ENCODE measurements at places on chromosomes 16 and 17.

DNA sequence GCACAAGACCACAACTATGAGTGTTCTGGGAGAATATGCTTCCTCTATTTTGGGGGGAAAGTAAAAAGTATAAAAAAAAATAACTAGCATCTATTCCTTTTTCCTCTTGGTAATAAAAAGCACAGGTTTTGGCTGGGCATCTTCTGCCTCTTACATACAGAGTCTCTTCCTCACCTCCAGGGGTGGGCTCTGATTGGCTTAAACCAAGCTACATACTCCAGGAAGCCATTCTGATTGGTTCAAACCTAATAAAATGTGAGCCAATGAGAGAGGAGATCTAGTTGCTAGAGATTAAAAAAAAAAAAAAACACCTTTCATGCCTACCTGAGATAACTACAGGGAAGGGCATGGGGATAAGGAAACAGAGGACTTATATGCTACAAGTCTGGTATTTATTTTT lies 365.9 kb upstream of the ERCC4 start:
- DNase-seq, result no peak

GRCh38 chr16:86604436-86605193 lies 26.3 kb downstream of the FOXL1 start:
- DNase-seq, result no peak

GRCh38 chr16:11079652-11080187 lies 135.4 kb downstream of the CLEC16A start:
- DNase-seq, result no peak

- DNase-seq, result no peak
Measured at GRCh38 chr16:20040011-20040410, 33.7 kb downstream of the GPR139 start.

DNA sequence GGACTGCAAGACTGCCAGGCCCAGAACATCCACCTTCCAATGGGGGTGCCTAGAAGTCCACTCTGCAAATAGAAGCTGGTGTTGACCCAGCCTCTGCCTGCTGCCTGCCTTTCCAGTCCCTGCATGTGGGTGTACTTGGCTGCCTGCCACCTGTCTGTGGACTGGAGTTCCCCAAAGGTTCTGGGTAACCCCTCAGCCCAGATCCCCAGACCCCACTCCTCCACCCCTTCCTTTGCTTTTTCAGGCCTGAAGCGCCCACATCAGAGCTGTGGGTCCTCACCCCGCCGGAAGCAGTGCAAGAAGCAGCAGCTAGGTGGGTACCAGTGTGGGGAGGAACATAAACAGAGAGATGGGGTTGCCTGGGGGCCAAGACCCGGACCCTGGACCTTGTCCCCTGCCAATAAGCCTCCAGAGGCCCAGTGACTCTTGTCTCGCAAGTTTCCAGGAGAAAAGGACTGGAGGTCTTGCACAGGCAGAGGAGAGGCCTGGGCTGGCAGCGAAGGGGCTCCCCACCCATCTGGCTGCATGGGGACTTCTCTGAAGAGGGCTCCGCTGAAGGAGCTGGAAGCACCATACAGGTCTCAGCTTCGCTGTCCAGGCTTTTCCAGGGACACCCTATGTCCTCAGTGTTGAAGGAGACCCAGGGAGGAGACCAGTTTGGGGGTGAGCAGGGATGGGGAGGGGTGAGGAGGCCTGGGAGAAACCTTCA lies 34.3 kb downstream of the NLRC5 start:
- no peak for DNase-seq

GRCh38 chr16:73234496-73234895 lies 186.6 kb upstream of the ZFHX3 start:
- no peak for DNase-seq

DNA sequence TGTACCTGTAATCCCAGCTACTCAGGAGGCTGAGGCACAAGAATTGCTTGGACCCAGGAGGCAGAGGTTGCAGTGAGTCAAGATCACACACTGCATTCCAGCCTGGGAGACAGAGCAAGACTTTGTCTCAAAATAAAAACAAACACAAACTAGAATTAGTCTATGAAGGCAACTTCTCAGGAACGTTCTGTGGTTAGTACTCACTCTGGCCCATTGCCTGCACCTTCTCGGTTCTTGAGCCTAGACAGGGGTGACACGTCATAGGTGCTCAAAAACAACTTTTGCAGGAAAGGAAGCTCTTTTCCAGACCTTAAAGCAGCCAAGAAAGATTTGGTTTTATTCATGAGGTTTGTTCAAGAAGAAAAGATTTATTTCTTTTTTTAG lies 22.3 kb upstream of the CNOT1 start:
- no peak for DNase-seq

DNA sequence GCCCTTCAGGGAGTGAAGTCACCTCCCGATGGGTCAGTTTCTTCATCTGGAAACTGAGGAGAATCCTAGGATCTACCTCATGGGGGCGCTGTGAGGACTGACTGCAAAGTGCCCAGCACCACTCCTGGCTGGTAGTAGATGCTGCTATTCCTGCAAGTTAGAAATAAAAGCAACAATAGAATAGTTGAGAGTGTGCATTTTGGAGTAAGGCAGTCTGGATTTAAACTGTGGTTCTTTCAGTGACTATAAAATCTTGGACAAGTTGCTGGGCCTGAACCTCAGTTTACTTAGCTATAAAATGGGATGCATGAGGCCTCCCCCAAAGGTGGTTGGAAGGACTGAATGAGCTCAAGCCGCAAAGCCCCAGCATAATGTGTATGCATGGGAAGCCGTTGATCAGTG lies 70.6 kb downstream of the CYB5B start:
- DNase-seq, result no peak

DNA sequence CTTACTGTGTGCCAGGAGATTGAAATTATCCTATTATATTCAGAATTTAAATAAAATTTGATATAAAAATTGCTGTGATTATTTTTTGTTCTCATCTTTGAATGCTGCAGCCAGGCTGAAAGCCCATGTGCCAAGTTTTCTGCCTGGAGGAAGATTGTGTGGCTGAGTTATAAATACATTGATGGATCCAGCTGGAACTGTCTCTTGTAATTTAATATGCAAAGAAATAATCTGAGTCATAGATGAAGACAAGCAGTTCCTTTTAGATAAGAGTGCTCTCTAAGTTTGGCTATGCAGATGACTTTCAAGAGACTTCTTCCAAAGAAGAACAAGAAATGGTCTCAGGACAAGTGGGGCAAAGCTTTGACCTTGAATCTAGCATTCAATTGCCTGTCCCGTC lies 871.0 kb downstream of the CDH11 start:
- no peak for DNase-seq

GRCh38 chr17:82226146-82226808 lies 2.6 kb upstream of the SLC16A3 start:
- no peak for DNase-seq

DNA sequence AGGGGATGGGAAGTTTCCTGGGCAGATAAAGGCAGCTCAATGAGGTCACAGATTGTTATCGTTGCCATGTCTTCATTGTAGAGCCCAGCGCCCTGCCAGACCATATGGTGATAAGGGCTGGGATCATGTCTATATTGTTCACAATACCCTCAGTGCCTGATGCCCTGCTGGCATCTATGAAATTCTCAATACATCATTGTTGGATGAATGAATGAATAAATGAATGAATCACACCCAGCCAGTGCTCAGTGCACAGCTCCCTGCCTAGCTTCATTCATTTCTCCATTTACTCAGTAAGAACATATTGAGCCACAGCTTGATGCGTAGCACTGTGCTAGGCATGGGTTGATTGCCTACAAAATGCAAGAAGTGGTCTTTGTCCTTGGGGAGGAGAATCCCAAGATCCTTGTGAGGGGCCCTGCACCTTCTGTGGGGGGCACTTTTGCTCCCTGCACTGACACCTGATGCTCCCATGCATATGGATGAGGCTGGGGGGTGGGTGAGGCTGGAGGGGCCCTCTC lies 29.7 kb downstream of the MRC2 start:
- no peak for DNase-seq

DNA sequence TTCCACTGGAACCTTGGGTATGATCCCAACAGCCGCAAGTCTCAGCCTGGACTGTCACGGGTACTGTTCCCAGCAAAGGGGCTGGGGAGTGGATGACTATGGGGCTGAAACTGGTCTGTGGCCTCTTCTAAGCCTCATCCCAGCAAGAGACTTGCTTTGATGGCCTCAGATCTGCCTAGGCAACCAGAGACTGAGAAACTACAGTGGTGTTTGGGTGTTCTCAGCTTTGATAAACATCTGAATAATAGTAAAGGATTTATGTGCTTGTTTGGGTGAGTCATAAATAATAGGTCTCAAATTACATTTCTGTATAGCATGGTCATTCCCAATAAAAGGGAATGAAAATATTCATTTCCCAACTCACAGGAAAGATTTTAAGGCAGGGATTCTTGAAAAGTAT lies 30.2 kb upstream of the ULK2 start:
- DNase-seq, result no peak

GRCh38 chr16:62657116-62657515 lies 620.9 kb upstream of the CDH8 start:
- DNase-seq, result no peak

- DNase-seq, result peak; percentile 5
Measured at GRCh38 chr16:89026121-89026612, 49.2 kb upstream of the CBFA2T3 start.

DNA sequence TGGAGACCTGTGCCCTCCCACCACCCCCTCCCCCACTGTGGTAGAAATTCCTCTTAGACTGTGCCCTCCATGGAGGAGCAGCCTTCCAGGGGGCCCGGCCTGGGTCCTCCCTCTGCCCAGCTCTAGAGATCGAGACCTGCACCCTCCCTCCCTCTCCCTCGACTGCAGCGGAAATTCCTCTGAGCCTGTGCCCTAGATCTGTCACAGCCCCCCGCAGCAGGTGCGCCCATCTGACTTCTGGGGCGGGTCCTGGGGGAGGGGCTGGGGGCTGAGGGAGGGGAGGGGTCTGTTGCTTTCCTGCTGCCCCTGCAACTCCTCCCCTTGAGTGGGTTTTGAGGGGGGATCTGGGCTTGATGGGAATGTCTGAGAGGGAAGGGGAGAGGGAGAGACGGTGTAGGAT lies 177.8 kb upstream of the GSE1 start:
- DNase-seq, result no peak

DNA sequence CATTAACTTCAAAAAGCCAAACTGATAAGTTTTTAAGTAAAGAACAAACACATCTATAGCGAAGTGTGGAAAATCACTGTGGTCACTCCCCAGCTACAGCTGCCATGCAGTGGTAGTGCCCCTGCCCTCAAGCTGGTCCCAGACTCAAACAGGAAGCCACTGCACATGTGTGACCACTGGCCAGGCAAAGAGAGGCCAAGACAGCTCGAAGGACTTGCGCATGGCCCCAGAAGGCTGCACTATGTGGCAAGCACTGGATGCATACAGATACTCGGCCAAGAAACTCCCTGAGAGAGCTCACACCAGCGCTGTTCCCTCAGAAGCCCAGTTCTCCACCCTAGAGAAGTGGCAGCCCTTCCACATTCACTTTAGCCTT lies 82.4 kb downstream of the ANKRD11 start:
- DNase-seq, result peak; percentile 23

DNA sequence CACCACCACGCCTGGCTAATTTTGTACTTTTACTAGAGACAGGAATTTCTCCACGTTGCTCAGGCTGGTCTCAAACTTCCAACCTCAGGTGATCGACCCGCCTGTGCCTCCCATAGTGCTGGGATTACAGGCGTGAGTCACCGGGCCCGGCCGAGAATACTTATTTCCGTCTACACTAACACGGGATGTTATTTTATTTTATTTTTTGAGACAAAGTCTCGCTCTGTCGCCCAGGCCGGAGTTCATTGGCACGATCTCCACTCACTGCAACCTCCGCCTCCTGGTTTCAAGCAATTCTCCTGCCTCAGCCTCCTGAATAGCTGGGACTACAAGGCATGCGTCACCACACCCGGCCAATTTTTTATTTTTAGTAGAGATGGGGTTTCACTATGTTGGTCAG lies 9.5 kb upstream of the PDXDC1 start:
- no peak for DNase-seq

GRCh38 chr17:27384261-27384701 lies 72.0 kb upstream of the KSR1 start:
- no peak for DNase-seq

DNA sequence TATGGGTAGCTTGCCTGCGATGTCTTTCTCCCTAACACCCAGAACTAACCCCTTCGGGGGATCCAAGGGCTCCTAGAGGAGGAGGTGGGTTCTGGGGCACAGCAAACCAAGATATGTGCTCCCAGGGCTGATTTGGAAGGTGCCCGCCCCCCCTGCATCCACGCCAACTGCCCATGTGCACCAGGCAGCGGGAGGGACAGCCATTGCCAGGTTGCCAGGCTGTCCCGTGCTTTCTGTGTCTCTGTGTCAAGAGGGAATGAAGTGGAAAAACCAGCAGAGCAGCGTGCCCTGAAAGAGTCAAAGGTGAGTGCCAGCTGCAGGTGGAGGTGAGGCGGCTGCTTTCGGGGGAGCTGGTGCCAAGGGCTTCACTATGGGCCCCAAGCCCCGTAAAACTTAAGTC lies 6.4 kb downstream of the TEKT5 start:
- DNase-seq, result no peak

- DNase-seq, result no peak
Measured at GRCh38 chr16:89013111-89013510, 36.1 kb upstream of the CBFA2T3 start.

GRCh38 chr16:70678898-70679670 lies 6.8 kb downstream of the MTSS2 start:
- DNase-seq, result no peak

DNA sequence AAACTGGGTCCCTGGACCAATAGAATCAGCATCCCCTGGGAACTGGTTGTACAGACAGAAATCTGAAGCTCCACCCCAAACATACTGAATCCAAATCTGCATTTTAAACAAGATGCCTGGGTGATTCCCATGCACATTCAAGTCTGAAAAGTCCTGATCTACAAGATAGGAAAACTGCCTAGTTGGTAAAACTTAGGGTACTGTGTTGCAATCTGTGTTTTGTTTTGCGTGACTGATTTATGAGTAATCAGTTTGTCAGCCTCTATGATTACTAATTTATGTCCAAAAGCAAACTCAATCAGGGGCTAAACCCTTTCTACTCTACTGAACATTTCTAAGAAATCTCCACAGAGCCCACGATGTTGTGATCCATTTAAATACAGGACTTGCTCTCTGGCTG lies 103.8 kb downstream of the YPEL2 start:
- DNase-seq, result no peak

DNA sequence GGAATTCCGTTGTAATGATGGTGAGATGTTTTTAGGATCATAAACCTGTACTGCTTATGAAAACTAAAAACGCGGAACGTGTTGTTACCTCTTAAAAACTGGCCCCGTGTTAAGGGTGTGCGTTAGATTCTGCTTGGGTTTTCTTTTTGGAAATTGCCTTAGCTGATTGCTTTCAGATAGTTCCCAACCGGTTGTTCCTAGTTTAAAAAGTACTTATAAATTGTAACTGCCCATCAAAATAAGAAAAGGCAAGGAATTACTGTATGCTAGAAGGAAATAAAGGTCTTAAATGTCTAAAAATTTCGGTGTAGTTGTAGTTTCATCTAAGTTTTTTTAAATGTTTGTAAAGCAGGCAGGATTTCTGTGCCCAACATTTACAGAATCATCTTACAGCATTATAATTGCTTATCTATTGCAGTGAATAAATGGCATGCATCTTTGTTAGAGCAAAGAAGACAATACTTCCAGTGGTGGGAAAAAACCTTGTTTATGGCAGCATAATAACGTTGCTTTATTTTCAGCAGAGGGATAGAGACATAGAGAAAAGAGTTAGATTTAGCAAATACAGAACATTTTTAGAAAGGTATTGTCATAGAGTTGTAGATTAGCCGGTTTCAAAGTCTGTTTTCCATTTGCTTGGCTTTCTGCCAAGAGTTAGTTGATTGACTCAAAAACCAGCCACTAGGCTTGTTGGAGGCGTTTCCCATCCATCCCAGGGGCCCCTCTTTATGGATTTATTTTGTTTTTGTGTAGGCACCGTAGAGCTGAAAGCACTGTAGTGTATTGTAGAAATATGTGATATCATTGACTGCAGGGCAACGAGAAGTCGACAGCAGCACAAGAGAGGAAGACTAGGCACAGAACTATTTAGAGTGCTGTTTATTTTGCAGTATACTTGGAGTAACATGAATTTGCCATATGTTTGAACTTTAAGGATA lies 1.7 kb downstream of the PPM1D start:
- no peak for DNase-seq

Data from GF-D8 (cell line).